ENCODE measurements at places on chromosomes 11 and 22.

DNA sequence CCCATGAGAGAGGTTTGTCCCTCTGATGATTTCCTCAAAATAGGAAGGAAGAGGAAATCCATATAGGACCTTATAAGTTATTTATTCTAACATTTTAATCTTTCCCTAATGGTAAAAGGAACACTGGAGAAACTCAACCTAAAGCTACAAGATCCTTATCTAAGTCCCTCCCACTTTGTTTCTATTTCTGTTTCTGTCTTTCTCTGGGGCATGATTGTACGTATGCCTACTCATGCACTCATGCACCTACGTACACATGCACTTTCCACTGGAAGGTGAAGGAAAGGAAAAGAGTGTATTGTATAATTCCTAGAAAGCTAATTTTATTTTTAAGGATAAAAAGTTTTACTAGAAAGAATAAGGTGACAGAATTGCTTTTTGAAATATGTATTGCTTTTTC, 125.0 kb downstream of the RAB38 start:
- no peak for DNase-seq

- no peak for DNase-seq
Measured at GRCh38 chr11:37908219-37908548, 1310.1 kb upstream of the RAG2 start.

GRCh38 chr22:39979458-39979857, 15.3 kb upstream of the FAM83F start:
- DNase-seq, result no peak

DNA sequence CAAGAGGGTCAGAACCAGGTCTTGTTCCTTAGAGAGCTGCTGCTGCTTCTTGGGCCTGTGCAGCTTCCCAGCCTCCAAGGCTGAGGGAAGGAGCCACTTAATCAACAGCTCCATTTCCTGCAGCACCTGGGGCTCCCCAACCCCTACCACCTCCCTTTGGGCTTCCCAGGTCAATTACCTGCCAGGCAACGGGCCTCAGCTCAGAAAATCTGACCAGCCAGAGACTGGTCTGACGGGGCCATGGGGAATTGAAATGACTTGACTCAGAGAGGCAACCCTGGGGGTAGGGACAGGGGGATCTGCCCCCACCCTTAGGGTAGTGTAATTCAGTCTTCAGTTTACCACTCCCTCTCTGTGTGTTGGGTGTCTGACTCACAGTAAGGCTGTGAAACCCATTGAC, 4.7 kb upstream of the MAJIN start:
- no peak for DNase-seq

DNA sequence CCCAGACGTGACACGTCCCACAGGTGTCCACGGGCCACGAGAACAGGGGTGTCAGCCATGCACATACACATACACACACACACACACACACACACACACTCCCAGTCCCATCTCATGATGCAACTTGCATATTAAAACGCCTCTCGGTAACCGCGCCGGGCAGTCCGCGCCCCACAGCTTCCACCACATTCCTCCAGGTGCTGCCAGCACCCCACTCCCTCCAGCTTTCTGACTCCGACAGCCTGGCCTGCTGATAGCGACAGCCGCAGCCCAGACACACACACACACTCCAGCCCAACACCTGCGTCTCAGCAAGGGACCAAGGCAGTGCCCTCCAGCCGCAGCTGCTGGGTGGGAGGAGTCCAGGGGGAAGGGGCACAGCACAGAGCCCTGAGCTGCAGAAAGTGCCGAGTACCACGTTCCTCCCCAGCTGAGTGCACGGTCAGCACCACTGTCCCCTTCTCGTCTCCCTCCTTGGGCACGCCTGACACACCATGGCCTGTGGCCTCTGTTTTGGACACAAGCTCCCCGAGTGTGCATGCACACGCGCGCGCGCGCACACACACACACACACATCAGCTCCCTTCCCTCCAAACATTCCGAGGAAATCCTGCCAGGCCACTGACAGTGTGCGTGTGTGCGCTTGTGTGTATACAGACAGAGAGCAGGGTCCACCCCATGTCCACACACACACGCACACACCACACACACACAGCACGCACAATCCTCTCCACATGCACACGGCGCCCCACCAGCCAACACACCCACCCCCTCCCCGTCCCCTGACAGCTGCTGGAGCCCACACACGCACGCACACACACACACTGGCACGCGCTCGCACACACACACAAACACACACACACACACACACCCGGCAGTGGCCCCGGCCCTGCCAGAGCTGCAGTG, 1.2 kb downstream of the ELFN2 start:
- DNase-seq, result no peak

DNA sequence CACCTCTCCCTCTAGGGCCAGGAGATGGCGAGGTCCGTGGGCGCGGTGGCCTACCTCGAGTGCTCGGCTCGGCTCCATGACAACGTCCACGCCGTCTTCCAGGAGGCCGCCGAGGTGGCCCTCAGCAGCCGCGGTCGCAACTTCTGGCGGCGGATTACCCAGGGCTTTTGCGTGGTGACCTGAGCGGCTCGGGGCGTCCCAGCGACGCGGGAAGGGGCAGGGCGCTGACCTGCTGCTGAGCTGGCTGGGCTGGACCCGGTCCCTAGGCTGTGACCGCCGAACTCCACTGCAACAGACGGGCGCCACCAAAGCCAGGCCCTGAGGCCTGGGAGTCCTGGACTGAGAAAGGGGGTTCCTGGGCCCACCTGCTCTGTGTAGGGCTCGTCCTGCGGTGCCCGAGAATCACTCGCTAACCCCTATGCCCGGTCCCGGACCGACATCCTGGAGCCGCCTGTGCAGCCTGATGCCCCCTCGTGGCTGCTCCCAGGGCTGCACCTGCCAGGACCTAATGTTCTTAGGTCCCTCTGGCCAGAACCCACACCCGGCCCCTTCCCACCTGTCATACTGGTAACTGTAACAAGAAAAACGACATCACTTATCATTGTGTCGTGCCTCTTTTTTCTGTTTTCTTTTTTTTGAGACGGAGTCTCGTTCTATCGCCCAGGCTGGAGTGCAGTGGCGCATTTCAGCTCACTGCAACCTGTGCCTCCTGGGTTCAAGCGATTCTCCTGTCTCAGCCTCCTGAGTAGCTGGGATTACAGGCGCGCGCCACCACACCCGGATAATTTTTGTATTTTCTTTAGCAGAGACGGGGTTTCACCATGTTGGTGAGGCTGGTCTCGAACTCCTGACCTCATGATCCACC, 15.0 kb downstream of the RHOD start:
- DNase-seq, result peak; percentile 61

DNA sequence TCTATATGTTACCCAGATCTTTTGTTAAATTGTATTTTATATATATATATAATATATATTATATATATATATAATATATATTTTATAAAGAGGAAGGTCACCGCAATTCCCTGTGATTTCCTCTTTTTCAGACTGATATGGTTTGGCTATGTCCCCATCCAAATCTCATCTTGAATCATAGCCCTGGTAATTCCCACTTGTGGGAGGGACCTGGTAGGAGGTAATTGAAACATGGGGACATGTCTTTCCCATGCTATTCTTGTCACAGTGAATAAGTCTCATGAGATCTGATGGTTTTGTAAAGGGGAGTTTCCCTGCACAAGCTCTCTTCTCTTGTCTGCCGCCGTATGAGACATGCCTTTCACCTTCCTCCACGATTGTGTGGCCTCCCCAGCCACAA, 157.6 kb downstream of the RAB38 start:
- DNase-seq, result no peak

GRCh38 chr11:133948711-133949110, 8.1 kb downstream of the IGSF9B start:
- no peak for DNase-seq

DNA sequence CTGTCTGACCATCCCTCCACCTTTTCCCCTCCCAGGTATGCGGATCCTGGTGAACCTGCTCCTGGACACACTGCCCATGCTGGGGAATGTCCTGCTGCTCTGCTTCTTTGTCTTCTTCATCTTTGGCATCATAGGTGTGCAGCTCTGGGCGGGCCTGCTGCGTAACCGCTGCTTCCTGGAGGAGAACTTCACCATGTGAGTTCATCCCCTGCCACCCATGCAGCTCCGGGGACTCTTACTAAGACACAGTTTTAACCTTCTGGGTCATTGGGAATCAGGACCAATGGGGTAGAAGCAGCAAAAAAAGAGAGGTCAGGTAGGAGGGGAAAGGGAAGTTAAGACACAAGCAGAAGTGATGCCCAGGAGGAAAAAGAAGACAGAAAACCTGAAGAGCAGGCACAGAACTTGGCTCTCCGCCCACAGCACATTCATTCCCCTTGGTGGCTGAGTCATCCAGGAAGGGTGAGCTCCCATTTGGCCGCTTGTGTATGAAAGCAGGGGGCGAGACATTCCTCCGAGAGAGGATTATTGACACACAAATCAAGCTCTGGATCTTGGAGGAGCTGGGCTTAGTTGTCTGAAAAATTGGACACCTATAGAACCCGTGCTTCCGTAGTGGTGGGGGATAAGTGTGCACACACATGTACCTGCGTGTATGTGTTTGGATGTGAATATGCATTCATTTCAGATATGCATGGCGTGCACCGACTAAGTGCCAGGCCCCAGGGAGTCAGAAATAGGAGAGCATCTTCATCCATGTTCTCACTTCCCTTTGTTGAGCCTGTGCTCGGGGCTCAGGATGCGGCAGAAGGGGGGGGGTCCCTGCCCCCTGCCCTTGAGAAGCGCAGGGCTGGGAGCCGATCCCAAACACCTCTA, 64.2 kb downstream of the CACNA1I start:
- no peak for DNase-seq

- DNase-seq, result no peak
Measured at GRCh38 chr11:12831471-12832202, 157.4 kb downstream of the TEAD1 start.

- DNase-seq, result no peak
Measured at GRCh38 chr11:2902784-2903671, 17.5 kb upstream of the CDKN1C start.

DNA sequence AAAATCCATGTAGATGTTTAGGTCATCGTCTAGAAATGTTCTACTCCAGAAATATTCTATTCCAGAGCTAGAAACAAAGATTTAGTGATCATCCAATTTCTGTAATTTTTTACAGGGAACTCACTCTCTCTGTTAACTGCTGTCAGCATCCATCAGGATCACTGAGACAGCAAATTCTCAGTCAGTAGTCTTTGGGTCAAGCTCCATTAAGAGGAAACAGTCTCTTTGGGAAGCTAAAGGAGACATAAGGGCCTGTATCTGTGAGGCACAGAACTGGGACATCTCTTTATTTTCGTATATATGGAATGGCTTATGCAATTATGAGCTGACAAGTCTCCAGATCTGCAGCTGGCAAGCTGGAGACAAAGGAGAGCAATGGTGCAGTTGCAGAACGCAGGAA, 48.3 kb downstream of the PIK3C2A start:
- DNase-seq, result no peak

DNA sequence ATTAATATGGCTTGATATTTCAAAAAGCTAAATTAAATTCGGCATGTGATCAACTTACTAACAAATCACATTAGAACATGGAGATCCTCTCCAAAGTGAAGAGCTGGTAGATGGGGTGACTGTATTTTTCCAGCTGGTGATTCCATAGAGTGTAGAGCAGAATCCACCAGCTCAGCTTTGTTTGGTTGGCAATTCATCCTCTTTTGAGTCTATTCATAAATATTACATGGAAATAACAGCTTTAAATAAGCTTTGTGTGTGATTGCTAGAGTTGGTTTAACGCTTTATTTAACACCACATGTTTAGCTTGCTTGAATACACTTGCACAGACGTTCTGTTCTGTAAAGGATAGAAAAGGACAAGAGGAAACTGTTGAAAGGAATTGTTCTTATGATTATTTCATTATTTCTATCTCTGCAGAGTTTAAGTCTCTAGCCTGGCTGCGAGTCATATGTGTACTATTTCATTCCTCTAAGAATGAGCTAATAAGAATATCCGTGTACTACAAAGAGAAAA, 738.3 kb upstream of the KIRREL3 start:
- DNase-seq, result no peak

GRCh38 chr22:50114221-50115021, 24.6 kb downstream of the MOV10L1 start:
- DNase-seq, result no peak

DNA sequence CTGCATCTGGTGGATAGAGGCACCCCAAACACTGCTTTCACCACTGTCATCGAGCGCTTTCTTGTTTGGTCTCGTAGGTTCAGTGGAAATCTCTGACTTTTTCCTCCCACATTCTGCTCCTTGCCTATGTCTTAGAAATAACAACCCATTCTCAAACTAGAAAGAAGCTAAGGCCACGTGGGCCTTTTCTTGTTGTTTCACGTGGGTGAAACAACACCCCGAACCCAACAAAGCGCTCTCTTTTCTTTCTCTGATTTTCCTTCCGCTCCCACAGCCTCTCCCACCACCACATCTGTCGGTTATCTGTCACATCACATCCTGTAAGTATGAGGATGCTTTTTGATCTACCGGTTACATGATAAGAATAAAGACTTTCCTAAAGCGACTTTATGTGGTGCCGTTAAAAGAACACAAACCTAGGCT, 77.1 kb downstream of the LINC01488 start:
- peak; percentile 0 for DNase-seq

GRCh38 chr22:45781966-45782365, 110.3 kb downstream of the ATXN10 start:
- no peak for DNase-seq

GRCh38 chr22:46122511-46122971, 27.8 kb upstream of the PPARA start:
- DNase-seq, result peak; percentile 62

DNA sequence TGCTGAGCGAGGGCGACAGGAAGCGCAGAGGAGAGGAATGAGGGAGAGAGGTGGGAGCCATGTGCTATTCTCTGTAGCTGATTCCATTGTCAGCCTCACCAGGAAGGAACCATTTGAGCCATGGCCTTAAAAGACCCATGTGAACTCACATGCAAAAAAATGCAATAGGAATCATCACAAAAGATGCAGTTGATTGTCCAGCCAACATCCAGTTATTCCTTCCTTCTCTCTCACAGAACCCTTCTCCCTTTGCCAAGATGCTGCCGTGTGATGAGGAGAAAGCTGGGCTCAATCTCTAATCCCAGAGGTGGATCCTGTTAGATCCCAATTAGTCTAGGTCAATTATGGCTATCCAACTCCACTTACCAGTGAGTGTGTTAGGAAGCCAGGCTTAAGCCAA, 58.2 kb upstream of the RRAS2 start:
- DNase-seq, result no peak

- no peak for DNase-seq
Measured at GRCh38 chr11:64220798-64221197, 5.2 kb downstream of the TRPT1 start.

DNA sequence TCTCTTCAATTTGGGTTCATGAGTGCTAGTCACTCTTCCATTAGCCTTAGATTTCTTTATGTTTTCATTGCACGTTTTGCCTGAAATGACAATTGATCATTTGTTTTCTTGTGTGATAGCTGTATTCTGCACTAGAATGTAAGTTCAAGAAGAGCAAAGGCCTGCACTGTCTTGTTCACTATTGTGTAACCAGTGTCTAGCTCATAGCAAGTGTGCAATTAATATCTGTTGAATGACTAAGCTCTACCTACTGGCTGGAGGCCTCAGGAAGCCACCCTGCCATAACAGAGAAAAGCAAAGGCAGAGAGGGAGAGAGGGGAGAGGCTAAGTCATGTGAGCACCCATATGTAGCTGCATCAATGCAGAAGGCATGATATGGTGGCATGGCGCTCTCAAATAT, 292.8 kb upstream of the SYN3 start:
- no peak for DNase-seq

GRCh38 chr11:14539982-14540421, 19.8 kb upstream of the PSMA1 start:
- DNase-seq, result no peak
